CD4-positive, alpha-beta T cell treated with Interleukin-10 for 1 hour (primary cell): ENCODE measurements at places on chromosomes 7 and 10.

- no peak for DNase-seq
Measured at GRCh38 chr7:69889338-69889975, 291.2 kb downstream of the AUTS2 start.

DNA sequence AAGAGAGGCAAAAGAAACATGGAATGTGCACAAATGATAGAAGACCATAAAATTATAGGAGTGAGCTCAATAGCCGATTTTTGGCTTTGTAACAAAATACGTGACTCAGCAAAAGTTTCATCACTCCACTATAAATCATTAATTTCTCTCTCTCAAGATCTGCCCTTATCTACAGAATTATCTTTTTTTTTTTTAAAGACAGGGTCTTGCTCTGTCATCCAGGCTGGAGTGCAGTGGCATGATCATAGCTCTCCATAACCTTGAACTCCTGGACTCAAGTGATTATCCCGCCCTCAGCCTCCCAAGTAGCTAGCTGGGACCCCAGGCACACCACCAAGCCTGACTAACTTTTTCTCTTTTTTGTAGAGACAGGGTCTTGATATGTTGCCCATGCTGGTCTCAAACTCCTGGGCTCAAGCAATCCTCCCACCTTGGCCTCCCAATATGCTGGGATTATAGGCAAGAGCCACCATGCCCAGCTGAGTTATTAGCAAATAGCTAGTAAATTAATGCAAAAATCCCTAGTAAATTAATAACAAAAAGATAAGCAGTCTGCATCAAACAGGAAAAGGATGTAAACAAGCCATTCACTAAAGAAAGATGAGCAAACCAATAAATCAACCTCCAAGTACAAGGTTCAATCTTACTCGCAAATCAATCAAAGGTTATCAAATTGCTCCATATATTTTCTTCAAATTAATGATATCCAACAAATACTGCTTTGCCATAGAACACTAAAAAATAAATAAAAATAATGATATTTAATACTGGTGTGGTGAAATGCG is 450.7 kb downstream of the PARD3 start:
- DNase-seq: no peak

DNA sequence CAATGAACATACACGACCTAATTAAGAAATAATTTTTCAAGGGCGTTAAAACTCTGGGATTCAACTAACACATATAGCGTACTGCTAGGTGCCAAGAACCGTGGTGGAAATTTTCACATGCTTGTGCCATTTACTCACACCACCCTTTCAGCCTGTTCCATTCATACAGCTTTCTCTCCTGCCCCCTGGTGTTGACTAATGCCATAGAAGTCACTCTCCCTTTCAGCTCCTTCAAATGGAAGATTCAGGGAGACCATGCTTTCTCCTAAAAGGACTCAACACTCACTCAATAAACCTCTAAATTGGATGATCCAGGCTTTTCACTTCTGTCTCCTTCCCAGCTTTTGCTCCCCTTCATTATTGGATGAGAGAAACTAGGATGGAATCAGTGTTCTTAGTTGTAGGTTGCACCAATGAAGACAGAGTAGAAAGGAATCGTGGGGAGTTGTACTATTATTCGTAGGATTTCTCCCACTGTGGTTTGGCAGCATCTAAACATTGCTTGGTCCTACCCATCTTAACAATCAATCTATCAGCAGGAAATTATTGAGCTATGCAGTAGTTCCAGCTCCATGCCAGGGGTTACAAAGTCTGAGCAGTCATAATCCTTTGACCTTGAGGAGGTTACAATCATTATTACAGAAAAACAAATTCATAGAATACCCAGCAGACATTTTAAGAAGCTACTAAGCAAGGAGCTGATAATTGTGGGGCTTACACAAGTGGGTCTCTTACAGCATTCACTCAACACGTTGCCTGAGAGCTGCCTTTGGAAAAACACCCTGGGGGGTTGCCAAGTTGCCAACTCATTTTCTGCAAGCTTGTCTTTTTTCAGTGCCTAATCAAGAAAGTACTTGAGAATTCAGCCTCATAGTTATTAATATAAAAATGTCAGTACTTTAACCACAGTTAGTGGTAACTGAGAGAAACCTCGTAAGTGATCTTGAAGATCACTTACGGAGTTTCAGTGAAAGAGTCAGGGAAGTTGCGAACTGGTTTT is 2.8 kb upstream of the PPP1R3C start:
- peak; percentile 59 for DNase-seq

- no peak for DNase-seq
Measured at GRCh38 chr10:96565774-96566173, 21.0 kb downstream of the TM9SF3 start.

GRCh38 chr7:51774178-51774577 is 457.6 kb upstream of the COBL start:
- no peak for DNase-seq

- DNase-seq: no peak
Measured at GRCh38 chr7:34759477-34760125, 101.6 kb downstream of the NPSR1 start.
